T-helper 1 cell (primary cell): ENCODE measurements at places on chromosomes 13 and 19.

DNA sequence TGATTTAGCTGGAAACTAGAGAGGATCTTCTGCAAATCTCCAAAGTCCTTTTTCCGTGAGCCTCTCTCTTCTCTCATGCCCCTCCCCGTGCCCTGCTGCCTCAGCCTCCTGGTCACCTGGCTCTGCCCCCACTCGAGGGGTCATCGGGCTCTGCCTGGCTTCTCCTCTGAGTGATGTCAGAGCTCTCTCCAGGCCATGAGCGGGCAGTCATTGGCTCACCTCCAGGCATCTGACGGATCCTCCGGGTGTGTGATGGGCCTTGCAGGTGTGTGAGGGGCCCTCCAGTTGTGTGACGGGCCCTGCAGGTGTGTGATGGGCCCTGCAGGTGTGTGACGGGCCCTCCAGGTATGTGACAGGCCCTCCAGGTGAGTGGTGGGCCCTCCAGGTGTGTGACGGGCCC lies 10.3 kb upstream of the GAS6 start:
- DNase-seq: no peak

GRCh38 chr19:6963937-6964336 lies 57.3 kb downstream of the MBD3L2B start:
- peak; percentile 22 for DNase-seq

DNA sequence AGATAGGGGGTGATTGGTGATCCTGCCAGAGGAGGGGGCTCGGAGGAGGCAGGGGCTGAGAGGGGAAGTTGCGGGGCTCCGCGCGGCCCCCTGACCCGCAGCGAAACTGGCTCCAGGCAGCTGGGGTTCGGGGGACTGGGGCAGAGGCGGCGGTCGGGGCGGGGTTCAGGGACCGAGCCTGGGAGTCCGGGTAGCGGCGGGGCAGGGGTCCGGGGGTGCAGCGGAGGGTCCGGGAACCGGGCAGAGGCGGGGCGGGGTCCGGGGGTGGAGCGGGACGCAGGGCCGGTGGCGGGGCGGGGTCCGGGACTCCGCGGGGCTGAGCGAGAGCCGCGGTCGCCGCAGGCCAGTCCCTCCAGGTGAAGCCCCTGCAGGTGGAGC lies 1.2 kb downstream of the MADCAM1 start:
- no peak for DNase-seq

GRCh38 chr19:679418-680286 lies 3.5 kb downstream of the FSTL3 start:
- DNase-seq: peak; percentile 34

GRCh38 chr19:14120497-14120780 lies 2.9 kb upstream of the PRKACA start:
- no peak for DNase-seq

DNA sequence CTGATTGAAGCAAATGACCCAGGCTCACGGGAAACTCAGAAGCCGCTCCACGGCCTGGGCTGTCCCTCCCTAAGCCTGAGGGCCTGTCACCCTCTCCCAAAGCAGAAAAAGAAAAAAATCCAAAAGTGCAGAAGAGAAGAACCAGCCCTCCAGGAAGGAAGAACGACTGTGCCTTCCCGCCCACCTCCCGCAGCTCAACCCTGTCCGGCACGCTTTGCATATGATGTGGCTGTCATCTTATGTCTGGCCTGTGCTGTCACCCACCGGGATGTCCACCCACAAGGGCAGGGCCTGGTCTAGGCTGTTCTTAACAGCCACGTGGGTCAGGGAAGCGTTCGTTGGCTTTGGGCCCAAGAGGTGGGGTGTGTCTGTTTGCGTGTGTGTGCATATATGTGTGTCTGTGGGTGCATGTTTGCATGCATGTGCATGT lies 13.7 kb downstream of the ZBTB7A start:
- no peak for DNase-seq

DNA sequence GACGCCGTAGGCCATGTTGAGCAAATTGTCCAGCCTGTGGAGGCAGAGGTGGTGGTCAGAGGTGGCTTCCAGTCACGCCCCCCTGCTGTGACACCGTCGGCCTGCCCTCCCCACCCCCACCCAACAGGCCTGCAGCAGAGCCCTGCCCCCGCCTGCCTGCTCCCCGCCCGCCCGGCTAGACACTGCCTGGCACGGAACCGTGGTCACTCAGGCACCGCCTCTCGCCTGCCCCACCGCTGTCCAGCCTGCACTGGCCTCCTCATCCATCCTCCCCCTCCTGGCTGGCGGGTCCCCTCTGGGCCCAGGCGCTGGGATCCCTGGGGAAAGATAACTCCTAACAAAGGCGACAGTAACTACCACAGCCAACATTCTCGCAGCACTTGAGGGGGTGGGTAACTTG lies 21.7 kb downstream of the PRKCSH start:
- DNase-seq: no peak

DNA sequence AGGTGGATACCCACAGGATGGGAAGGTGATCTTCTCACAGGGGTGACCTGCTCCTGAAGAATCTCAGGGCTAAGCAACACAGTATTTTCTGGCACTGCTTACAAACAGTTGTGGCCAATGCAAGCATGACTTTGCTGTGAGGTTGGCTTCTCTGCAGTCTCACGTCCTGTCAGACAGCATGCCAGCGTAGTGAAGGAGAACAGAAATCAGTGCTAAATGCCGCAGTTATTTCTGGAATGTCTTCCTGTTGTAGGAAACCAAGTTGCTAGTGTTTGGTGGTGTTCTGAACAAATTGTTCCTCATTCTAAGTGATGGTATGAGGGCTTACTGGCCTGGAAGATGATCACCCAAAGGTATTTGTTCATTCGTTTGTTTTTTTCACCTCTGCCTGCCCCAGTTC lies 320.1 kb downstream of the MTUS2 start:
- DNase-seq: no peak

DNA sequence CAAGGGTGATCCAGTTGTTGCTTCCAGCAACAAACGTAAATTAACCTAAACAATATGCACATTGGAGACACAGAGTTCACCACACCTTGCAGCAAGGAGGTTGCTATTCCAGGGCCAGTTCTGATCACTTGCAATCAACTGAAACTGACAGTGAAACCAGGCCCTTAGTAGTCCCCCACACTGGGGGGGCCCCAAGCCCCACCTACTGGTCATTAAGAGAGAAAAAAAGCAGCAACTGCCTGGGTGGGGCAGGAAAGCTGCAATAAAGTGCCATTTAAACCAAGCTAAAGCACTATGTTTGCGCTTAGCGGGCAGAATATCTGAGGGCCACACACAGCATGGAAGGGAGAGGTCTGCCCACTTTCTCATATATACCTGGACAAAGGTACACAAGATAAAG lies 51.5 kb downstream of the ATP7B start:
- DNase-seq: peak; percentile 50

DNA sequence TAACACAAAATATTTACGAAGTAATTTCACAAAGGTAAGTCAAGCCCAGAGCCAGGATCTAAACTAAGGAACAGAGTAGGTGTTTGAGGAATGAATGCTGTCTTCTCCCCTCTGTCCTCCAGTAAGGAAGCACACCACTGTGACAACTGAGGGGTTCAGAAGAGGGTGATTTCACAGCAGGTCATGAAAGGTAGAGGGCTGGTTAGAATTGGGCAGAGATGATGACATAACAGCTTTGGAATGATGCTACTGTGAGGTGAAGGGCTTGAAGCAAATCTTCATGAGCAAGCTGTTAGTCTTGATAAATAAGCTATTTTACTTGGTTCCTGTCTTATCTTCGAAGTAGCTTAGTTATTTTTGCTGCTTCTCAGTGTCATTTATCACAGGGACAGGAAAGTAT lies 498.6 kb downstream of the FGF9 start:
- DNase-seq: no peak

DNA sequence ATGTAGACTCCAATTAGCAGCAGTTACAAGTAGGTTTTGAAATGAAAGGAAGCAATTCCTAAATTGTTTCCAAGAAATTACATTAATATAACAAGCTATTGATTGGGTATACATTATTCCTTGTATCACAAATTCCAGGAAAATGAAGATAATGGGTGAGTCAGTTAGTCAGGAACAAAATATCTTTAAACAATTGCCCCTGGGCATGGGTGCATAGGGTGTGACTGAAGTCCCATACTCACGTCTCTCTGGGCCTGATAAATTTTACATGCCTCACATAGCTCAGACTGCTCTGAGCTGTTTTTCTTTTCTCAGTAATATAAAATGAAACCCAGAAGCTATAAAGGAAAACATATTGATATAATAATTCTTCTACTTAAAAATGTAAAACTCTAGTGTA lies 87.8 kb downstream of the FNDC3A start:
- DNase-seq: no peak
